NCI-H2029 treated with DMSO at 0.1 percent for 48 hours (cell line): ENCODE measurements at places on chromosomes 7 and 10.

DNA sequence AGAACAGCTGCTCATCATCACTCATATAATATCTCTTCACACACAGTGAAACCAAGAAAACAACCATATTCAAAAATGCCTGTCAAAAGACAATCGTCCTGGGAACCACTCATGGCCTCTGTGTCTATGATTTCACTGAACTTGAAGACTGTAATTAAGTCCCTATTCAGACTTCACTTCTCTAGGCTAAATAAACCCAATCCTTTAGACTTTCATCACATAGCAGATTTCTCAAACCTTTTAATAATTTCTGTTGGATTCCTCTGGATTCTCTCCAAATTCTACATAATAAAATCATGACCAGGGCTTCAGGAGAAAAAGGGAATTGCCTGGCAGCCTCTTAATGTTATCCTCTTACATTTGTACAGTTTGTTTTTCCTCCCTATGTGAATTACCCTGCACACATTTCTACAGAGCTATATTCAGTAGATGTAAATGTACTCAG lies 201.1 kb downstream of the LRRN3 start:
- no peak for DNase-seq

- no peak for DNase-seq
Observed at GRCh38 chr7:149529136-149529718, 31.6 kb upstream of the ZNF746 start.

GRCh38 chr7:106183952-106184351 lies 71.8 kb upstream of the SYPL1 start:
- no peak for DNase-seq

GRCh38 chr10:71379118-71379766 lies 17.5 kb upstream of the CDH23 start:
- no peak for DNase-seq

- no peak for DNase-seq
Observed at GRCh38 chr7:69090936-69091335, 507.3 kb upstream of the AUTS2 start.

DNA sequence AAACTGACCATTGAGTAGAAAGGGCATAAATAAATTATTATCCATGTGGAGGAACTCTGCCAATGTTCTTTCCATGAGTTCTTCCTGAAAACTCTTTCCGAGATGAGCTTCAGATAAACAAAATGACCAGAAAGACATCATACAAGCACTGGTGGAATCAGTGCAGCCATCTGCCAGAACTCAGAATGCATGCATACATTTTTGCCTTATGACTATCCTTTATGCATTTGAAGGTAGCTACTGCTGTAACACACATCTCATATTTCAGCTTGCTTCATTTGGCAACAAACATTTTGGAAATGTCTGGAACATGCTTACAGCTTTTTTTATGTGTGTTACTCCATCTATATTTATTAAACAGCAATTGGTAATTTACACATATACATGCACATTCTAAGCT lies 448.9 kb downstream of the PLXDC2 start:
- no peak for DNase-seq

DNA sequence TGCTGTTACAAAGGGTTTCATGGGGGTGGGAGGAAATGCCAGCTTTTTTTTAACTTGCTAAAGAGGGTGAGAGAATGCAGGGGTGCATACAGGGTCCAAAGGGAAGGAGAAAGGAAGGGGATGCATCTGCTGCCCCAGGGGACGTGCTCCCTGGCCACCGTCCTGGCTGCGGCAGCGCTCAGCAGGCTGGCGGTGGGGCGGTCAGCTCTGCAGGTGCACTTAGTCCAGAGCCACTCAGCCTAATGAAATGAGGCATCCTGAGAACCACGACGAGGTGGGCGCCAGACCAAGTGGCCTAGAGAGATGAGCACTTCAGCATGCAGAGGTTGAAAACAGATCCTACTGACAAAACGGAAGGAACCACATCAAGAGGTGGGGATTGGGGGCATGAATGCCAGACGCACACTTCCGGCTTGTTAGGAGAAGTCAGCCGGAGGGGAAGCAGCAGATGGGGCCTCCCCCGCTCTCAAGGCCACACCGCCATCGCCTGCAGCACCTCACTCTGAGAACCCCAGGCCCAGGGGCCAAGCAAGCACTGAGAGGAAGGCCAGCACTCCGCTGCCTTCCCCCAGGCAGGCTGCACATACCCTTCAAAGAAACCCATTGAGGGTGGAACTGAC lies 94.5 kb downstream of the MAD1L1 start:
- no peak for DNase-seq

DNA sequence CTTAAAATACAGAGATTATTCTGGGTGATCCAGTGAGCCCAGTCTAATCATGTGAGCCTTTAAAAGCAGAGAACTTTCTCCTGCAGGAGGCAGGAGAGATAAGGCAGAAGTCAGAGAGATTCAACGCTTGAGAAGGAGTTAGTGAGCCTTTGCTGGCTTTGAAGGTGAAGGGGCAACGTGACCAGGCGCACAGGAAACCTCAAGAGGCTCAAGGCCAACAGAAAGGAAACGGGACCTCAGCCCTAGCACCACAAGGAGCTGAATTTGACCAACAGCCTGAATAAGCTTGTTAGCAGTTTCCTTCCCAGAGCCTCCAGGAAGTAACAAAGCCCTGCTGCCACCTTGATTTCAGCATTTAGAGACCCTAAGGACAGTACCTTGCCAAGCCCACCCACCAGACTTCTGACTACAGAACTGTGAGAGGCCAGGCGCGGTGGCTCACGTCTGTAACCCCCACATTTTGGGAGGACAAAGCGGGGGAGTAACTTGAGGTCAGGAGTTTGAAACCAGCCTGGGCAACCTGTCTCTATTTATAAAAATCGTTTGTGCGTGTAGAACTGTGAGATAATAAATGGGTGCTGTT lies 87.3 kb upstream of the KAT6B start:
- DNase-seq, result no peak

- DNase-seq, result no peak
Observed at GRCh38 chr7:141709318-141709717, 1.2 kb downstream of the WEE2 start.

- no peak for DNase-seq
Observed at GRCh38 chr10:93591065-93591808, 9.8 kb downstream of the RBP4 start.

- no peak for DNase-seq
Observed at GRCh38 chr10:13659887-13660550, 73.3 kb downstream of the PRPF18 start.

DNA sequence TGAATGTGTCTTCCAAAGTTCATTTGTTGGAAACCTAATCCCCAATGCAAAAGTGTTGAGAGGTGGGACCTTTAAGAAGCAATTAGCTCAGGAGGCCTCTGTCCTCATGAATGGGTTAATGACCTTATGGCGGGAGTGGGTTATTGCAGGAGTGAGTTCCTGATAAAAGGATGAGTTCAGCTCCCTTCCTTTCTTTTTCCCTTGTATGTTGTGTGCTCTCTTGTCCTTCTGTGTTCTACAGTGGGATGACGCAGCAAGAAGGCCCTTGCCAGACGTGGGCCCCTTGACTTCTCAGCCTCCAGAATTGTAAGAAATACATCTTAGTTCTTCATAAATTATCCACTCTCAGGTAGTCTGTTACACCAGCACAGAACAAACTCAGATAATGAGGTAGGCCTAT lies 206.0 kb downstream of the DNAJC1 start:
- no peak for DNase-seq

GRCh38 chr10:120360571-120360970 lies 96.5 kb upstream of the PLPP4 start:
- no peak for DNase-seq

- DNase-seq, result no peak
Observed at GRCh38 chr7:32586291-32587221, 91.3 kb downstream of the AVL9 start.

DNA sequence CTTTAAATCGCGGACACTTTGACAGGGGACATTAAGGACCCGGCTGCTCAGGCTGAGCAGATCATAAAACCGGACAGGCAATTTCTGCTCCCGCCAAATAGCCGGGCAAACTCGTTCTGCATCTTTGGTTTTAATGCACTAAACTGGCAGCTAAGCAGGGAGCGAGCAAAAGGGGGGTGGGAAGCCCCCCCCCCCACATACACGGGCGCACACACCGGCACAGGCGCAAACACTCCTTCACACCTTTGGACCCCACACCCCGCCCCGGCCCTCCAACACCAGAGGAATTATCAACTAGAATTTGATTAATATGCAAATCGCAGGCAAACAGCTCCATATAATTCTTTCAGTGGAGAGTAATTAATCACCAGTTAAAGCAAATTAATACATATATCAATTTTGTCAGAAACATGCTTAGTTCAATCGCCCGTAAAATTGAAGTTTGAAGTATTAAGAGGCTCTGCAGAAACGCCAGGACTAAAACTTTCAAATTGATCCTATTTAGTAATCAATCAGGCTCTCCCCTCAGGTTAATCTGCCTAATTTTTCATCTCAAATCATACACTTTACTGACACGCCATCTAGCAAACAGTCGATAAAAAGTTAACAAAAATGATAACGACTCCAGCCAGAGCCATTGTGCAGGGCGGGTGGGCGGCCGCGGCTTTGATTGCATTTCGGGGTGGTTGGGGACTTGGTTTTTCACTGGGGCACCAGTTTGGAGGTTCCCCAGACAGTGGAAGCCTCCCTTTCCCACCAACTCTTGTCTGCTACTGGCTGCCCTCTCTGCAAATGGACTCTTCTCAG lies 9.9 kb downstream of the LBX1 start:
- DNase-seq, result no peak

DNA sequence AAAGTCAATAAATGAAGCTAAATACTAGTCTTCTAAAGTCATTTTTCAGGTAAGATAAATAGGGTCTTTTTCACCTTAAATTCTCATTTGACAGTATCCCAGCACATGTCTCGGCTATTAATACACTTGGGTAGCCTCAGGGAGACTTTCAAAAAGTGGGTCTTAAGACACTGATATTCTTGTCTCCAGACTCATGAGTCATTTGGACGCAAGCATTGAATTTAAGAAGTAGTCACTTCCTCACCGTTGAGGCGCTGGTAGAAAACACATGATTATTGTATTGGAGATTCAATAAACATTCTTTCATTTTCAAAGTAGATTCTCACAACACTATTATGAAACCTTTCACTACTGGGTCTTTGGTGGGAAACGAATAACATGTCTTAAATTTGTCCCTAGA lies 108.9 kb upstream of the SP8 start:
- DNase-seq, result no peak

DNA sequence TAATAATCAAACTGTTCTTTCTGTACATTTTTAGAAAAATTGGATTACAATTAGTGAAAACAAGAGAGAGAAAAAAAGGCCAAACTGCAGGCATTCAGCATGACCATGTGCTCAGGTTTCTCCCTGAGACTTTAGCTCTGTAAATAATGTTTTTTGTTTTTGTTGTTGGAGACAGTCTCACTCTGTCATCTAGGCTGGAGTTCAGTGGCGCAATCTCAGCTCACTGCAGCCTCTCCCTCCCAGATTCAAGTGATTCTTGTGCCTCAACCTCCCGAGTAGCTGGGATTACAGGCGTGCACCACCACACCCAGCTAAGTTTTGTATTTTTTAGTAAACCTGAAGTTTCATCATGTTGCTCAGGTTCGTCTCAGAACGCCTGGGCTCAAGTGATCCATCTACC lies 23.0 kb downstream of the BZW2 start:
- no peak for DNase-seq

DNA sequence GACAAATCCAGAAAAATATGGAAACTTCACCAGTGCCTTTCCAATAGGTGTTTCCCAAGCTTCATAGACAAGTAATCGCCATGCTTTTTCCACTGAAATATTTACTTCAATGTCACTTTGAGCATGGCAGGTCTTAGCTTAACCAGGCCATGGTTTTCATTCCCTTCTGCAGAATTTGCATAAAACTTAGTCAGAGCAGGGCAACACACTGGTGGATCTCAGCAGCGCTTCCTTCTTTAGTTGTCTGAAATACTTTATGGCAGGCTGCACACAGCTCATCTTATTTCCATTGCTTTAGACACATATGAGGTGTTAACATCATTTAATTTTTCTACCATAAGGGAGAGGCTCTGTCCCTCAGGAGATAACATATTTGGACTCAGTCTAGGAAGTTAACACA lies 102.9 kb upstream of the AHR start:
- DNase-seq, result no peak

DNA sequence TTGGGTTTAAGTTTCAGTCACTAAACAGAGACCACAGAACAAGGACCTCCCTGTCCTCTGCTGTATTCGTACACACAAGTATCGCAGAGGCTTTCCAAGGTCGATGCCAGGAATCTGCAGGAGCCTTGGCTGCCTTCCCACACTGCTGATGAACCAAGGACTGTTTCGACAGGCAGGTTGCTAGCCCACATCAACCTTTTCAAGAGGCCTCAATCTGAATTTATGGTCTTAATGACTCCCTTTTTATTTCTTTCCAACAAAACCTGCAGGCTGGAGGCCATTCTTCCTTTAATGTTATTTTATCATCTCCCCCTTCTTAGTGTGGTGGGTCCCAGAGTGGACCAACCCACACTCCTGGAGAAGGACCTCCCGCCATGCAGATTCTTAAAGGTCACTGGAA lies 45.6 kb downstream of the JCAD start:
- DNase-seq, result no peak

DNA sequence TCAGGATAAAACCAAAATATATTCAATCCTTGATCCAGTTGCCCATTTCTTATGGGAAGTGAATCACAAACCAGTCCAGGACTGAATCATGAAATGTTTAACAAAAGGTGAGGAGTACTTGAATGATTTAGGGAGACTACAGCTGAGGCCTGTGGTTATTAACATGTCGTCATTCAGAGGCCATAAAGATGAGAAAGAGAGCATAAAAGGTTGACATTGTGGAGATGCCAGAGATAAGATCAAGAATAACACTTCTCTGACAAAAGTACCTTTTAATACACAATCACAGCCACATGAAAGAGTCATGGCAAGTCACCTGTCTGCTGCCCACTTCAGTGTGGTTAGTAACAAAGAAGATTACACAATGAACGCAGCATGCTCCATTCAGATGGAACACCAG lies 1195.7 kb upstream of the SORCS1 start:
- DNase-seq, result no peak

- DNase-seq, result no peak
Observed at GRCh38 chr10:10209167-10209566, 808.5 kb upstream of the CELF2 start.

- no peak for DNase-seq
Observed at GRCh38 chr10:90412582-90412981, 445.3 kb downstream of the HTR7 start.

GRCh38 chr10:1615186-1615954 lies 122.0 kb downstream of the ADARB2 start:
- DNase-seq, result no peak

DNA sequence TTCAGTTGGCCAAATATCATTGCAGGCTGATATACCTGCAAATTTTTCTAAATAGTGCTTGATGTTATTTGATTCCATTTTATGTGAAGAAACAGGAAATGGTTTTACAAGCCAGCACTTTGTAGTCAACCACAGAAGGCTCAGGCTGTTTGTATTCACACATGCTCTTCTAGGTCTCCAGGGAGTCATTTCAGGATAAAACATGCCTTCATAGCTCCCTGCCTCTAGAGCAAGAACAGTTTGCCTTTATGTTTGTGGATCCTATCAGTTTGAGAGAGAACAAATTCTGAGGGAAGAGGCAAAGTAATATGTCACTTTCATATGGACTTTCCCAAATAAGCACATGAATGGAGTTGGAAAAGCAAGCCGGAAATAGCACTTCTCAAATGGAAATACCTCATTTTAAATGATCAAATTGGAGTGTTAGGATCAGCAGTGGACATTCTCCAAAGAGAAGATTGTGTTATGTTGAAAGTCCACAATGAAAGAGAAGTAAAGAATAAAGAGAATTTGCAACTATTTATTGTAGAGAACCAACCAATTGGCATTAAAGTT lies 277.6 kb downstream of the KCND2 start:
- DNase-seq, result peak; percentile 7

GRCh38 chr7:116692401-116693308 lies 20.7 kb downstream of the MET start:
- no peak for DNase-seq
